ENCODE measurements at places on chromosomes 5 and 9. TPM values are rescaled to one million over a fixed set of nuclear protein-coding genes. Genes with fewer than 3 reads are reported as not detected.

MSX2 gene
- total RNA-seq, result 12.4 TPM

IFNA2 gene
- not detected for total RNA-seq

PELO gene
- total RNA-seq, result 18.1 TPM

TMEM215 gene
- not detected for total RNA-seq

CFAP90 gene
- 0.54 TPM for total RNA-seq

PARP8 gene
- total RNA-seq, result 27.7 TPM

CCNO gene
- total RNA-seq, result not detected

MLANA gene
- total RNA-seq, result not detected

DDX41 gene
- 88.9 TPM for total RNA-seq

DNAH5 gene
- 0.39 TPM for total RNA-seq

DBH gene
- not detected for total RNA-seq

GGTA1 gene
- not detected for total RNA-seq

MYMK gene
- total RNA-seq, result not detected

Measured in placental epithelial cell (primary cell).